OCI-M1 (cell line): ENCODE measurements at places on chromosomes 5 and 9.
A peak's percentile ranks its signal among the peaks of the same experiment; 100 is the strongest.

GRCh38 chr5:147906326-147907095 lies at the start of gene C5orf46:
TSS of gene C5orf46 (minus strand) at chr5:147906538. CDS start at chr5:147906501, 37 bp downstream.
- no peak for DNase-seq

- no peak for DNase-seq
These were observed 52.2 kb downstream of the NXNL2 start for GRCh38 chr9:88587182-88587581.

DNA sequence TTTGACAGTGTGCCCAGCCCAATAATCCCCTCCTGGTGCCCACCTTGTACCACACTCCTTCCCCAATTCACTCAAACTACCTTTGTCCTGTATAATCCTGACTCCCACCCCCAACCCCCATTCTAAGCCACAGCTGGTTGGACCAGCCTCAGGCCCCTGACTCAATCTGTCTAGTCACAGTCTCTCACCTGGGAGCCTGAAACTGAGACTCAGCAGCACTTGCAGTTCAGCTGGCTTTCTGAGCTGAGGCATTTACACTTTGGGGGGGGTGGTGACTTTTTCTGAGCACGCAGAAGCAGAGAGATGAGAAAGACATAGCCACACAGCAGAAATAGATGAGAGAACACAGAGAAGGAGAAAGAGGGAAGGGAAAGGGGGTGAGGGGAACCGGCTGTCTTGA lies 247.3 kb downstream of the MAN2A1 start:
- DNase-seq = no peak

- no peak for DNase-seq
These were observed 236.8 kb downstream of the SLIT3 start for GRCh38 chr5:169064093-169064492.

DNA sequence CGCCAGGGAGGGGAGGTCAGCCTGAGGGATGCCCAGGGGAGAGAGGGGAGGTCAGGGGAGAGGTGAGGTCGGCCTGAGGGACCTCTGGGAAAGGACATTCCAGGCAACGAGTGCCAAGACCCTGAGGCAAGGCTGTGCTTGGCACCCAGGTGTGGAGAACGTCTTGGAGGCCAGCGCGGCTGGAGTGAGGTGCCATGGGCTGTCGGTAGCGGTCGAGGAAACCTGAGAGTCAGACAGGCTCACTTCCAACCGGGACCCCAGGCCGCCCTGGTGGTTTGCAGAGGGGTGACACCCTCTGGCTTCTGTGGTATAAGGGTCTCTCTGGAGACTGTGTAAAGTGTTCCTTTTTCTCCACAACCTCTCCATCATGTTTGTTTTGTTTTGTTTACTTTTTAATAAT lies 82.9 kb downstream of the CACNA1B start:
- DNase-seq = no peak

DNA sequence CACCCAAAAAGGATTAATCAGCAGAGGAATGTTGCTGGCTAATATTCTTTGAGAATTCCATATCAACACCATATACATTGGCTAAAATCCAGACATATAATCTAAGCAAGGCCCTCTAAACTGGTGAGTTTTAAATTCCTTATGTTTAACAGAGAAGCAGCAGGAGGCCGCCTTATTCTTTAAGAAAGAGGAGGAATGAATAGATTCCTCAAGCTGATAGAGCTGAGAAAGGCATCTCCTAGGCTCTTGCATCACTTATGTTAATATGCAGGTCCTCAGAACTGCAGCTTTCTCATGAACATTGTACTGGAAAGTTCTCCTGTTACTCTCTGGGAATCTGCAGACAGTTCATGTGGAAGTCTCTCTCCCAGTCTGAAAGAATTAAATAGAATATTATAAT lies 20.1 kb upstream of the SMARCA2 start:
- DNase-seq = no peak

GRCh38 chr5:97425511-97425910 lies 242.5 kb upstream of the RIOK2 start:
- DNase-seq = peak; percentile 38

- DNase-seq = no peak
These were observed 66.1 kb upstream of the ADRA1B start for GRCh38 chr5:159850160-159850559.

- DNase-seq = no peak
These were observed 408.3 kb downstream of the SH3GL2 start for GRCh38 chr9:17987189-17987588.

GRCh38 chr5:57753446-57753845 lies 270.8 kb upstream of the ACTBL2 start:
- DNase-seq = no peak

DNA sequence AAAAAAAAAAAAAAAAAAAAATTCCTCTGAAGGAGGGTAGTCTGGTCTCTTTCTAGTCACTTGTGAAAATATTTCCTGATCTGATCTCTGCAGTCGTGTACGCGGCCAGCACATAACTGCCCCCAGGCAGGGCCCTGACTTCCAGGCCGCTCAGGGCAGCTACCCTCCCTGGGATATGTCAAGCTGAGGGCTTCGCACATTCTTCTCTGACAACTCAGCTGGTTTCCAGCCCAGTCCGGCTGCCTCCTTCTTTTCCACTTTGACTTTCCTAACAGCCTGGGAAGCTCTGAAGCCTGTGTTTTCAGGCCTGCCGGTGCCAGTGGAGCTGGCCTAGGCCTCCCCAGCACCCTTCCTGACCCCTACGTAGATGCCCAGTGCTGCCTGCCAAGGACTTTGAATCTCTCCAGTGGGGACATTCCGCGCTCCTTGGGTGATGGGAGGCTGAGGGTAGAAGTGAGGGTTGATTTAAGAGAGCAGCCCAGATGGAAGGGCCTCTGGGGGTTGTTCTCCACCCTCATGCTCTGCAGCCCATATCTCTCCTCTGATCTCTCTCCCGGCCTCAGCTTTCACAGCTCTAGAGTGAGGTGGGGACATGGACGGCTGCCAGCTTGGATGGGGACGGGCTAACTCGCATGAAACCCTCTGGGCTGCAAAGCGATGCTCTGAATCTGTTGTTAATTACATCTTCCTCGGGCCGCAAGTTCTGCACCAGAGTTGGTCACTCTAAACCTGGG lies 20.7 kb downstream of the COL5A1 start:
- DNase-seq = no peak

GRCh38 chr9:131692612-131693562 lies 47.0 kb downstream of the RAPGEF1 start:
- peak; percentile 50 for DNase-seq

DNA sequence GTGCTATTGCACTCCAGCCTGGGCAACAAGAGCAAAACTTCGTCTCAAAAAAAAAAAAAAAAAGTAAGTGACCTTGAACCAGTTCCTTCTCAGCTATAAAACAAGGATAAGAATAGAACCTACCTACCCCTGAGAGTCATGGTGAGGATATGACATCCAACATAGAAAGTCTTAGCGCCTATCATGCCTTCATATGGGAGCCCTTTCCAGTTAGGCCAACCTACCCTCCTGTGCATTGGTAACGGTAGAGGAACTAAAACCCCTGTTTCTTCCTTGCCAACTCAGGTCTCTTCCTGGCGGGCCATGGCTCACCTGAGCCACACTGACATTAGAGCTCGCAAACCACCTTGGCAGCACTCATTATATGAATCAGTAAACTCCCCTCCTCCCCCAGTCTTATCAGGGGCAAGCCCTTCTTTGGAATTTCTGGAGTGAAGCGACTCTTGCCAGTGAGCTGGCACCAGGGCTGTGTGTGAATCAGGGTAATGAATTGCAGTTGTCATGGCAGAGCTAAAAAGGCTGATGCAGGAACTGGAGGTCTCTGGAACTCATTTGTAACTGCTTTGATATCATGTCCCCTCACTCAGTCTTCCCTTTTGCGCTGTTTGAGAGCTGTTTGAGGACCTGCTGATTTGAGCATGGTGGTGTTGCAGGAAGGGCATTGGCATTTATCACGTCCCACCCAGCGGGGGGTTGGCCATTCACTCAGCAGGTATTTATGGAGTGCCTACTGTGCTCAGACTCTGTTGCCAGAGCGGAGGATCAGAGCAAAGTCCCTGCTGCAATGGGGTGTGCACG lies 10.3 kb downstream of the WWC1 start:
- DNase-seq = no peak

- DNase-seq = peak; percentile 33
These were observed 46.2 kb upstream of the DENND4C start for GRCh38 chr9:19184144-19184917.

DNA sequence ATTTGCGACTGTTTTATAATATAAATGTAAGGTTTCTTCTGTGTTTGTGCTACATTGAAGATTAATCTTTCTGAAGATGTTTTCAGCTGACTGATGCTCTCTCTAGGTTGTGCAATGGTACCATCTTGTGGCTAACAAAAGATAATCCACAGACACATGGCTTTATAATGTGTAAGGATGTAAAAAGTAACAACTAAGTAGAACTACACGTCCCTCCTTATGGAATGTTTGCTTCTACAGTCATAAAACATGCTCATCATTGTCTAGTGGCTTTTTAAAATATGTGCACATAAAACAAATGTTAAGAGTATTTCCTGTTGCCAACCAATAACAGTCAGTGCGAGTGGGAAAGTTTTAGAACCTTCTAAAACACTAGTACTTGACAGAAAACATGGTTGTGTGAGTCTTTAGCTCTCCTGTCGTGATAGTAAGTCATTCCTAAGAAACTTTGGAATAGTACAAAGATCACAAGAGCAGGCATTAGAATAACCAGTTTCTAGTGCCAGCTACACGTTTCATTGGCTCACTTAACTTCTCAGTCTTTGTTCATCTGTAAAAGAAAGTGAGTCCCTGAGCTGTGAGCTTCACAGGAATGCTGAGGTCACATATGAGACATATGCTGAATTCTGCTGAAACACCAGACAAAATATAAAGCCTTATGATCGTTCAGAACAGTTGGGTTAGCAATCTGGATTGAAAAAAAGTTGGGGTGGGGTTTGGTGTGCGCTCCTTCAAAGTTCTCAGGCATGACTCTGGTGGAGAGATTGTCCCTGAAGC lies 75.7 kb upstream of the GLIS3 start:
- peak; percentile 95 for DNase-seq

DNA sequence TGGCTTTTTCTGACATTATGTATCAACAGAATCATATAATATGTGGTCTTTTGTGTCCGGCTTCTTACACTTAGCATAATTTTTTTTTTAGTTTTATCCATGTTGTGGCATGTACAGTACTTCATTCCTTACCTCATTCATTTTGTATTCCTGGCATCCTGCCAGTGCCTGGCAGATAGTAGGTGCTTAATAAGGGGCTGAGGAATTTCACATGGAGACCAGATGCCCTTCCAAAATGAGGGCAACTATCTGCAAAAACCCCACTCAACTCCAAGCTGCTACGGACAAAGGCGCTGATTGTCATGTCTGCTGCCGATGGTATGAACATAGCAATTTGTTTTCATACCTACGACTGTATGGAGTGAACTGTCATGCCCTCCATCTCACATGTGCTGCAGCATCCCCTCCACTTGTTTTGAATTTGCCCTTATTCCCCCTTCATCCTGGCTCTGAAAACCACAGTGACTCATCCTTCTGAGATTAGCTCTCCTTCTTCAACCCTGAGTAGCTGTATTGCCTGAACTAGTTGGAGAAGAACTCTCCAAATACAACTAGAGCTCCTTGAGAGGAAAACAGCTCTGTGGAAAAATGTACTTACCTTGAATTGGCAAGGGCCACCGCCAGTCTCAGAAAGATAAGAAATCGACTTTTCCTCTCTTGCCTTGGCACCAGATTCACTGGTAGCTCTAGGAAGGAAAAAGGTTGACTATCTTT lies 41.3 kb upstream of the FOXE1 start:
- peak; percentile 24 for DNase-seq

- DNase-seq = peak; percentile 11
These were observed 43.1 kb upstream of the C6 start for GRCh38 chr5:41256400-41256799.

DNA sequence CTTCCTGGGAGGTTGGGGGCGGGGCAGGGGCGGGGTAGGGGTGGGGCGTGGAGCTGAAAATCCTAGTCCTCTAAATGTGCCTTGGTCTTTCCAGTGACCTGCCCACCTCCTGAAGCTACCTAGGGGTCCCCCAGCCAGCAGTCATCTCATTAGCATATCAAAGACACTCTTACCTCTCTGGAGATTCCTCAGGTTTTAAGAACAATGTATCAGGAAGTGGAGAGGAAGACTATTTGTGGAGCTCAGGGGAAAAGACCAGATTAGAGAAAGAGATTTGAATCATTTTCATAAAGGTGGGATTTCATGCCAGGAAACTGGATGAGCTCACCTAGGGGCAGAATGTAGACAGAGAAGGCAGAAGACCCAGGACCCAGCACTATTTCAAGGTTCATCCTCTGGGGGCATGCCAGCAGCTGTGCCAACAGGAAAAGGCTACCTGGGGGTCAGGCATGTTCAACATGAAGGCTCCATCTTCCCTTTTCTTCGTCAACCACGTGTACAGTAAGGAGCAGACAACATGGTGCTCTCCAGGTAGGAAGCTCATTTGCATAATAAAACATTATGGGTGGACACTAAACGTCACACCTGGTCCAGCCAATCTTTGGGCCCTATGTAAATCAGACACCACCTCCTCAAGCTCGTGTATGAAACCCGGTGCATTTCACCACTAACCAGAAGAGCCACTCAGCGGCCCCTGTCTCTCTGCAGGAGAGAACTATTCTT lies 6.9 kb downstream of the GMCL2 start:
- no peak for DNase-seq

- no peak for DNase-seq
These were observed 64.2 kb upstream of the PRSS3 start for GRCh38 chr9:33731142-33731541.

DNA sequence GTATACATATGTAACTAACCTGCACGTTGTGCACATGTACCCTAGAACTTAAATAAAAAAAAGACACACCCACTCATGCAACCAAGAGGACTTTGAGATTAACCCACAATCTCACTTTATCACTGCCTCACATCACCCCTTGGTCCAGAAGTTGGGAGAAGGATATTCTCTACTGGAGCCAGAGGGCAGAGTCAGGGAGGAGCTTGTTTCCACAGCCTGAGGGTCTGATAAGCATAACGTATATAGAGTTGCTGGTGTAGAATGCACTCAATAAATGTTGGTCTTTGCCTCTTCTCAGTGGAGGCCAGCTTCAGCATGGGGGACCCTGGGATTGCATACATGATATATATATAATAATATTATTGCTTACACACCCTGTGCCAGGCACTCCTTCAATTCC lies 10.1 kb downstream of the KCNV2 start:
- peak; percentile 5 for DNase-seq

DNA sequence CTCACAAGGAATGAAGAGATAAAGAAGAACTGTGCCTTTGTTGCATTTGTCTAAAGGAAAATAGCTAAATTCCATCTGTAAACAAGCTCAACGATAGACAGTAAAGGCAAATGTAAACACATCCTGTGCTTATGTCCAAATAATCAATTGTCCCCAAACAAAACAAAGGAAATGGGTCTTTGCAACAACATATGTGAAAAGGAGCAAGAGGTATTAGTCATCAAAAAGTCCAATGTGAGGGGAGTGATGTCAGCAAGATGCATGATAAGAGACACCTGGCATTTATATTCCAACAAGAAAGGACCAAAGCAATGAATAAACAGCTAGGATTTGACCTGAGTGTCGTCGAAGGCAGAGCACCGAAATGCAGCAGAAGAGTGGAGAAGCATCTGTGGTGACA lies 209.1 kb downstream of the ASTN2 start:
- no peak for DNase-seq

DNA sequence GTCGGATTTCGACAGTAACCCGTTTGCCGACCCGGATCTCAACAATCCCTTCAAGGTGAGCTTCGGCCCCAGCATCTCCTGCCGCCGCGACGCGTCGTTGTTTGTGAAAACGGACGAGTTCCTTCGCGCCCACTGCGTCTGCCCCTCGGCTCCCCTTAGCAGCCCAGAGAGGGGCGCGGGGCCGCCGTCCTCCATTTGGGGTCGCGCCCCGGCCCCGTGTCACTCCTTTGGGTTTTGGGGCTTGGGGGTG lies 182 bp downstream of the SCAMP1 start:
- DNase-seq = no peak

- DNase-seq = peak; percentile 32
These were observed 146.9 kb downstream of the PLCXD3 start for GRCh38 chr5:41363343-41363986.
